ENCODE measurements at places on chromosomes 2 and 18. TPM values are rescaled to one million over a fixed set of nuclear protein-coding genes. Genes with fewer than 3 reads are reported as not detected.
A peak's percentile ranks its signal among the peaks of the same experiment; 100 is the strongest.

- no peak for DNase-seq
Observed at GRCh38 chr2:240780023-240780700, 39.9 kb downstream of the KIF1A start.

GRCh38 chr2:227177592-227178336, 13.3 kb downstream of the COL4A3 start:
- no peak for DNase-seq

- DNase-seq, result no peak
Observed at GRCh38 chr2:205267323-205267722, 415.0 kb upstream of the NRP2 start.

GRCh38 chr2:219045937-219046550, 4.7 kb upstream of the CFAP65 start:
- peak; percentile 20 for DNase-seq

GRCh38 chr2:20604401-20604911, 46.4 kb downstream of the HS1BP3 start:
- DNase-seq, result no peak

DNA sequence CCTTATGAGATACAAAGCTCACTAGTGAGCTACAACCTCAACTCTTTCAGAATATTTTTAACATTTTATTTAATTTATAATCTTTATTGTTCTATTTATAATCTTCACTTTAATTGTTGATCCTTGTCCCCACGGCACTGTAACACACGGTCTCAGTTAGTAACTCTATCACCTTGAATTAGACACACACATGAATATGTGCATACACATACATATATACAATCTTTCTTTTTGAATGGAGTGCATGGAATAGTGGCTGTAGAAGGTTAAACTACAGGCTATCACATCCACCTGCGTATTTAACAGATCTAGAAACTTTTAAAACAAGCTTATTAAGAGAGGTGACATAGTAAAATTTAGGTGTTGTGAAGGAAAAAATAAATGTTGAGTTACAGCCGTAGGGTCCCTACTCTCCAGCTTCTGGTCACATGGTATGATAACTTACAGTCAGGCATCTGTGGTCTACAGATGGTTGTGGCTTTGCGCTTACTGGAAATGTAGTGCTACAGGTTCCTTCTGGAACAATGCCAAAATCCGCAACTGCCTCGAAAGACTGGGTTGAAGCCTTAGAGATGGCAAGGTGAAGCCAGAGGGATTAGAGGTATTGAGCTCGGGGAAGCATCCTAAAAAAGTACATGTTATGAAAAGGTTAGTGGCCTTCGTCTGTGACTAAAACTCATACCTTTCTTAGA, 1324.1 kb upstream of the SLC39A10 start:
- no peak for DNase-seq

DNA sequence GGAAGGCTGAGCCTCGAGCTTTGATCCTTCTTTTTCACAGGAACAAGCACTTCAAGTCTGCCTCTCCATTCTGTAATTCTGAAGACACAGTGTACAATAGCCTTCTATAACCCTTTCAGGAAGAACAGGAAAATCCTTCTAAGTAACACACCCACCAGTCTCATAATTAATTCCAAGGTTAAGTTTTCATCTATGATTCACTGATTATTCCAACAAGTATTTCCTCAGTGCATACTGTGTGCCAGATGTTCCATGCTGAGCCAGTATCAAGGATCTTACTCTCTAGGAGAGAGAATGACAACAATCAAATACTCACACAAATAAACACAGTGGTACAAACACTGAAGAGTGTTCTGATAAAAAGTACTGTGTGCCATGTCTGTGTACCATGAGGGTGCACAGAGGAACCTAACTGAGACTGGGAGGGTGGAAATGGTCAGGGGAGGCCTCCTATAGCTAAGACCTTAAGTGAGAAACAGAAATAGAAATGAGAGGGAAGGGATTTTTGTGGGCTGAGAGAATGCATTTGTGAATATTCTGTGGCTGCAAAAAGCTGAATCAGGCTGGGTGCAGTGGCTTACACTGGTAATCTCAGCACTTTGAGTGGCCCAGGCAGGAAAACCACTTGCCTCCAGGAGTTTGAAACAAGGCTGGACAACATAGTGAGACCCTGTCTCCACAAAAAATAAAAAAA, 7.3 kb upstream of the MTLN start:
- DNase-seq, result peak; percentile 83

DNA sequence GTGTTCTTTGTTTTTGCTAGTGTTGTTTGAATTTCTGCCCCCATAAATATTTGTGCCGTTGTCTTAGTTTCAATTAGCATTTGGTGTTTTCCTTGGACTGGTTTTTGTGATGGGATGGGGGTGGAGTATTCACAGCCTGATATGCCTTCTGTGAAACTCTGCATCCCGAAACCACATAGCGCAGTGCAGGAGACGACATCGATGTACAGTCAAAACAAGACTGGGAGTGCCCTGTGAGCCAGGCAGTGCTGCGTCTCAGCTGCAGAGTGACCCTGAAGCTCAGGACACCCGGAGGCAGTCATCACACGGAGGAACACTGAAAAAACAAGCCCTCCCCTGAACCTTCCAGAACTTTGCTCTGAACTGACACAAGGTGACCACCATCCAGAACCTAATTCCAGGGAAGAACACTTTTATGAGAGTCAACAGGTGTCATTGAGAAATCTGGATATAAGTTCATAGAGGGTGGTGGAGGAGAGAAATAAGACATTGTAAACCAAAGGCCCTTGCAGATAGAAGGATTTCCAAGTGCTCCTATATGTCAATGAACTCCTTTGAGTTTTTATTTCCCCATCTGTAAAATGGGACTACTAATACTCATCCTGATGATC, 61.2 kb upstream of the CABLES1 start:
- no peak for DNase-seq

- no peak for DNase-seq
Observed at GRCh38 chr18:38198956-38199355, 633.4 kb upstream of the CELF4 start.

DNA sequence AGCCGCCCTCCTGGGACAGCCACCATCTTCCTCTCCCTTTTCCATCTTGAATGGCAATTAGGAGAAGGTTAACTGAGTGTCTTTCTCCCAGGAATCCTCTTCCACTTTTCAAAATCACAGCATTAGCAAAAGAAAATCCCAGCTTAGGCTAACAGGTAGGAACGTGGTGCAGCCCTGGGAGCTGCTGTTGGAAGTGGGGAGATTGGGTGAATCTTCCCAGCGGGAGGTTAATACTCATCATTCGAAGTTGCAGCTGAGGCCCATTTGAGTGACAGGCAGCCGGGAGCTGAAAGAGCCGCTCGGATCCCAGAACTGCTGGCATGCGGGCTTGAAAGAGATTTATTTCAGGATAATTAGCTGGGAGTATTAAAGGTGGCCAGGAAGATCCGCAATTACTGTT, 306.0 kb downstream of the BCL11A start:
- DNase-seq, result no peak

GRCh38 chr2:29532436-29532835, 388.9 kb downstream of the ALK start:
- peak; percentile 7 for DNase-seq

DNA sequence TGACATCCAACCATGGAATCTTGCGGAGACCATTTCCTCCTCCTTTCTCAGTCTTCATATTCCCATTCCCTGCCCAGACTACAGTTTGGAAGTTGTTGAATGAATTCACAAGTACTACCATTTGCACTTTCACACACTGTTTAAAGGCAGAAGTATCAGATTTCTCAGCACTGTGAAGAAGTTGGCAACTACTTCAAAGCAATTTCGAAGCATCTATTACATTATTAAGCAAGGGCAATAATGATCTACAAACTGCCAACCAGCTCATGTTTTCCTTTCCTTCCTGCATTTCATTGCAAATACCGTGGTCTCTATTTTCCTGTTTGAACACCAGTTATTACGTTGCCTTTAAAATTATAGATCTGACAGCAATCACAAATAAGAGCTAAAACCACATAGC, 105.5 kb downstream of the IRS1 start:
- DNase-seq, result peak; percentile 15

DNA sequence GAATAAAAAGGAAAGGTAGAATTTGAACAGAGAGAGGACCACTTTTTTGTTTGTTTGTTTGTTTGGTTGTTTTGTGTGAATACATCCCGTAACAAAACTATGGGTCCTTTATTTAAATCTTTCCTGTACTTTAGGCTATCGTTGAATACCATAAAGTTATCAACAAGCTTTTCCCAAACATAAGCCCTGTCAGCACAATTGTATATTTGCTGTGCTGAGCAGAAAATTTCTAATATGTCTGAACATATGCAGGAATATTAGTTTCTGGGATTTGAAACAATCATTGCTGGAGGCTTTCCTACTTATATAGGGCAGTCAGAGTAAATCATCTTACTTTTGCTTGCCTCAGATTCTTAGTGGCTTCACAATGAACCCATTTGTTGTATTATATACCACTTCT, 536.4 kb downstream of the CNTNAP5 start:
- DNase-seq, result no peak

C2orf66 gene
- 0.54 TPM for total RNA-seq

TXNDC2 gene
- total RNA-seq, result 0.07 TPM

IMMT gene
- total RNA-seq, result 99.3 TPM

CACNB4 gene
- 2.9 TPM for total RNA-seq

ZNF804A gene
- 0.32 TPM for total RNA-seq

DCDC2C gene
- not detected for total RNA-seq

Data from astrocyte (in vitro differentiated cells and primary cell).